ENCODE measurements at places on chromosomes 11 and 22.

DNA sequence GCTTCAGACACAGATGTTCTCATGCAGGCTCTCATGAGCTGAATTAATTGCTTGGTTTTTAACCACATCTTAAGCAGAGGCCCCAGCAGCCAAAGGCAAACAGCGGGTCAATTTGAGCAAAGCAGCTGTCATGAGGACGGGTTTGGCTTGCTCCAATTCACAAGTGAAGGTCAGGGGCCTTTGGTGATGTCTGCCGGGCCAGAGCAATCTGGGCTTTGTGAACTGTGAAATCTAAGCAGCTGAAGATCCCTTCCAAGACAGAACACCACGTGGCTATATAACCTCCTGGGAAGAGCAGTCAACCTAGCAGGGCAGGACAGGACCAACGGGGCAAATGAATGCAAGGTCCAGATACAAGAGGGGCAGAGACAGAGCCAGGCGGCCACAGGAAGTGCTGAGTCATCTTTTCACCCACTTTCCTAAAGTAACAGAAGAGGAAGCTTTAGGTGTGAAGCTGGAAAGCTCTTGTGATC lies 187.3 kb upstream of the B3GAT1 start:
- DNase-seq, result no peak

DNA sequence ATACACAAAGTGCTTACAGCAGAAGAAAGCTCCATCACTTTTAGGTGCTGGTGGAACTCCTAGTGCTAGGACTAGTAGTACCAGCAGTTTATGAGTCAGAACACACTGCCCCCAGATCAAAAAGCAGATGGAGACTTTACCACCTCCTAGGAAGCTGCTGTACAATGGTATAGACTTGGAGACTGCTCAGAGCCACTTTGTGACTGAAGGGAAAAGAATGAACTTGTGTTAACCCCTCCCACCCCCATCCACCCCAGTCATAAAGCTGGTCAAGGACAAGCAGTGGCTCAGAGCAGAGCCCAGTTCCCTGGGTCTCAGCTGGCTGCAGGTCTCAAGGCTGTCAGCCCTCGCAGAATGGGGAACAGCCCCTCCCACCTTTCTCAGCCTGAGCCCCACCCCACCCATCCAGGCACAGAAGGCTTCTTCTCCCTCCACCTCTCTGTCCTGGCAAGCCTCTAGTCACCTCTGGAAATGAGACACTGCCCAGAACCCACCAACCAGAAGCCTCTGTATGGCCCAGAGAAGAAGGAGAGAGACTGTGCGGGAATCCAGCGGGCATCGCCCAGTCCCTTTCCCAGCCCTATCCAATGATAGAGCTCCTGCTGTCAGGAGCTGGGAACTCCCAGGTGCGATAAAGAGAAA lies 23.8 kb downstream of the PACSIN2 start:
- no peak for DNase-seq

DNA sequence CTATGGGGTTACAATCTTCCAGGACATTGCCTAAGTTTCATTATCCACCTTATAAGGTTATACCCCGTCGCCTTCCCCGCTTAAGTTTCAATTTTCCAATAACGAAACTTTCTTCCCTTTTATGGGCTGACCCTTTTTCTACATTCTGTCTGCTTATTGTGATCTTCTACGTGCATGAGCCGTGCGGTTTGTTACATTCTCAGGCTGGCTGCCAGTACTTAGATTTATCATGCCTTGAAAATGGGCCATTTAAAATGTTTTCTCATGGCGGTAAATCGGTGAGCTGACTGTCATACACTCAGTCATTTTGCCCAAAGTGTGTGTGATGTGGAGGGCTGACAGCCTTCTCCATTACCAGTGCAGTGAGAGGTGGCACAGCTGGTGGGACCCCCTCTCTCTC lies 23.3 kb downstream of the DGCR6L start:
- no peak for DNase-seq

DNA sequence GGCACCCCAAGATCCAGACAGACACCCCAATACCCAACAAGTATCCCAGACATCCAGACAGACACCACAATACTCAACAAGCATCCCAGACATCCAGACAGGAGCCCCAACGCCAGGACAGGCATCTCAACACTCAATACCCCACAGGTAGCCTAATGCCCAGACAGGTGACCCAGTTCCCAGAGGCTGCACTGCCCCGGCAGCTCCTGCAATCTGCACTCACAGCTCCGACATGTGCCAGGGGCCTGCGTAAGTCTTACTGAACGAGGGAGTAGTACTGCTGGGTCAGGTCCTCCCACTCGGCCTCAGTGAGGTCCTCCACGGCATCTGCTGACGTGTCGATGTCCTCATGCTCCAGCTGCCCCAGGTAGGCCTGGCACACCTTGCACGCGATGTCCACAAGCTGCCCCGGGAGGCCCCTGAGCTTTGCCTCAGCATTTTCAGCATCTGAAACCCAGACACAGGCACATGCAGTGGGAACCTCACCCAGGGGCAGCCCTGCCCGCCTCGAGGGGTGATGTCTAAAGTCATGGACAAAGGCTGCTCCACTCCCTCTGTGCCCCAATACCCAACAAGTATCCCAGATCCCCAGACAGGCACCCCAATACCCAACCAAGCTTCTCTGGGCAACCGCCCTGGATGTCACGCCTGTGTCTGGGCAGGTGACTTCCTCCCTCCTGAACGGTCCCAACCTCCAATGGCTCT lies 16.6 kb downstream of the TTLL8 start:
- no peak for DNase-seq

DNA sequence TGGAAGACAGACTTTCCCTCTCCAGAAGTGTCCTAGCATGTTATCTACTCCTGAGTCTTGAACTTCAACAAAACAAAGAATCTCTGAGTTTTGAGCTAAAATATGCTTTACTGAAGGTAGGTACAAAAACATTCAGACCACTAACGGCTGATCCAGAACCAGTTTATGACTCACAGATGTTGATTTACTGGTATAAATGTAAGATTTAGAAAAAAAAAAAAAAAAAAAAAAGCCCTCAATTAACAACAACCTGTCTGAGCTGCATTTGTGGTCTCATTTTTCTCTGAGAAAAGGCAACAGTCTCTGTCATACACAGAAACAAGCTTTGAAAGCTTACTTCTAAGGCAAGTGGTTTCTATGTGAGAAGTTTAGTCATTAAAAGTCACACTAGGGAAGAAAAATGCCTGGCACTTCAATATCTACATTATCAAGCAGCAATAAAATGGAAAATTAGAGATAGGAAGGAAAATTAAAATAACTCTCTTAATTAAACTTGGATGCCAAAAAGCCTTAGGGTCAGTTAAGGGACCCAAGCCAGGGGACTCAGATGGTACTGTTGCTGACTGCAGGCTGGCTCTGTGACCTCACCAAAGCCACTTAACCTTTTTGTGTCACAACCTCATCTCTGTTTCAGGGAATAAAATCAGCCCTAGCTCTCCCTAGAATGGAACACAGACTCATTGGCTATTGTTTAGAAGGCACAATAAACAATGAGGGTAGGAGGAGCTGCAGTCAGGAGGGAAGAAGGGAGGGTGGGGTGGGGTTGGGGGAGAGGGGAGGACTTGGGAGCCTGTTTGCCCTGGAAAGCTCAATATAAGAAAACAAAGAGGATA lies 61.7 kb downstream of the ETS1 start:
- DNase-seq, result no peak

DNA sequence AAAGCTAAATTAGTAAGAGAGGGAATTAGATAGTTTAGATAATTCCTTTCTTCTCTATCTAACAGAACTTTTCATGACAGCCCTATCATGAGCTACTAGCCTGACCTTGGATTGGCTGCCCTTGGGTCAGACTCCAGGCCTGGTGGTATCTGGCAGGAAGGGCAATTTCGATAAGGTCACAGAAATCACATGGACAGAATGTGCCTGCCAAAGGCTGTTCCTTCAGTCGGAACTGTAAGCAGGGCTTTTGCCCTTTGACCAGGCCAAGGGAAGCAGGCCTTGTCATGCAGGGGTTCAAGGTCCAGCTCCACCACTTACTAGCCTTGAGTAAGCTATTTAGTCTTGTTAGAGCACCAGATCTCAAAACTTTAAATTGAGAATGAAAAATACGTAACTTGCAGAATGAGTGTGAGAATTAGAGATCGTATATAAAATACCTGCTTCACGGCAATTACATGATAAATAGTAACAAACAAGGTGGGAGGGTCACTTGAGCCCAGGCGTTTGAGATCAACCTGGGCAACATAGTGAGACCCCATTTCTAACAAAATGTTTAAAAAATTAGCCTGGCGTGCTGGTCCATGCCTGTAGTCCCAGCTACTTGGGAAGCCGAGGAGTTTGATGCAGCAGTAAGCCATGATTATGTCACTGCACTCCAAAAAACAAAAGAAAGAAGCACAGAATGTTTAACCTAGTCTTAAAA lies 60.8 kb upstream of the SC5D start:
- no peak for DNase-seq

GRCh38 chr11:19924311-19924710 lies 211.7 kb downstream of the NAV2 start:
- no peak for DNase-seq

DNA sequence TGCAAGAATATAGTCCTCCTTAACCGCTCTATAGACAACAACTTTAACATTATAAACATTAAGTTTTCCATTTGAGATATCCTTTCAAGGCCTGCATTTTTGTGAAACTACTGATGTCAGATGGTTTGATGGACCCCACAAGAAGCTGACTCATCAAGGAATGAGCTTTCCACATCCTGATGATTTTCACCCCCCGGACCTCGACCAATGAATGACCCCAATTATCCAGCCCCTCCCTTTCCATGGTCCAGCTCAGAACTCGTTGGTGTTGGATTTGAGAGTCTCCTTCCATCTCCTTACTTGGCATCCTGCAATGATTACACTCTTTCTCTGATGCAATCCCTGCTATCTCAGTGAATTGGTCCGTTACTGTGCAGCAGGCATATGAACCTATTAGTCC lies 31.8 kb upstream of the GUCY1A2 start:
- no peak for DNase-seq

DNA sequence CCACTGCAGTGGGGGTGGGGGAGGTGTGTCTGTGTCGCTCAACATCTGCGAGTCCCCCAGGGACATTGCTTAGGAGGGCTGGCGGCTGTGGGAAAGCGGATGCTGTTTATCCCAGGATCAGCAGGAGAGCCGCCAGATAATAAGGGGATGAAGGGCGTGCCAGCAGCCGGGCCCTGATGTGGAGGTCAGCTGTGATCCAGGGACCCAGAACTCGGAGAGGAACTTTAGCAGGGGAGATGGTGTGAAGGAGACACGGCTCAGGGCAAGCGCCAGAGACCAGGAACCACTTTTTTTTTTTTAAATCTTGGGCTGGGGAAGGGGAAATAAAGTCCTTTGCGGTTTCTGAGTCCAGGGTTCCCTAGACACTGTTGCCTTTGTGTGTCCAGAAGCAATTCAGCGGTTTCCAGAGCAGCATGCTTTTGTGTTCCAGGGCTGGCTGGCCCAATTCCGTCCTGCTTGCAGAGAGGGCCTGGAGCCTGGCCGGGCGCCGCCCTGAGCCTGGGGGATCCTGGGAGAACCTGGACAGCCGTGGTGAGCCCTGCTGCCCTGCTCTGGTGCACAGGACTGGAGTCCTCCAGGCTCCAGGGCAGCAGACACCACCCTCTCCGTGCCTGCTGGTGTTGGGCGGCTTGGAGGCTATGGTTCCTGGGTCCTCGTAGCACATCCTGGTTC lies at the start of gene GRAMD4:
Gene GRAMD4, plus strand, starts transcription at position 557 of the 672 bp plus-strand sequence. CDS start 6,414 bp downstream, outside the sequence.
- DNase-seq, result no peak

DNA sequence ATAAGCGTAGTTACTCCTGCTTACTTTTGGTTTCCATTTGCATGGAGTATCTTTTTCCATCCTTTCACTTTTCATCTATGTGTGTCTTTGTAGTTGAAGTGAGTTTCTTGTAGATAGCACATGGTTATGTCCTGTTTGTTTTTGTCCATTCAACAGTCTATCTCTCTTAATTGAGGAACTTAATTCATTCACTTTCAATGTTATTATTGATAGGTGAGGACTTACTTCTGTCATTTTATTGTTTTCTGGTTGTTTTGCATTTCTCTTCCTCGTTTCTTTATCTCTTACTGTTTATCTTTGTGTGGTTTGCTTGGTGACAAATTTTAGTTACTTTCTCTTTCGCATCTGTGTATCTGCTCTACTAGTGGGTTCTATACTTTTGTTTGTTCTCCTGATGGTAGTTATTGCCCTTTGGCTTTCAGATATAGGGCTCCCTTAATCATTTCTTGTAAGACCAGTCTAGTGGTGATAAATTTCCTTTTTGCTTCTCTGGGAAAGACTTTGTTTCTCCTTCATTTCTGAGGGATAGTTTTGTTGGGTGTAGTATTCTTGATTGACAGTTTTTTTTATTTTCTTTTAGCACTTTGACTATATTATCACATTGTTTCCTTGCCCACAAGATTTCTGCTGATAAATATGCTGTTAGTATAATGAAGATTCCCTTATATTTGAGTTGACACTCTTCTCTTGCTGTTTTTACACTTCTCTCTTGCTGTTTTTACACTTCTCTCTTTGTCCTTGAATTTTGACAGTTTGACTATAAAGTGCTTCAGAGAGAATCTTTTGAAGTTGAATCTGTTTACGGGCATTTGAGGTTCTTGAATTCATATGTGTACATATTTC lies 9.0 kb upstream of the RAG1 start:
- no peak for DNase-seq

GRCh38 chr11:96017856-96018255 lies 93.9 kb upstream of the MTMR2 start:
- no peak for DNase-seq

DNA sequence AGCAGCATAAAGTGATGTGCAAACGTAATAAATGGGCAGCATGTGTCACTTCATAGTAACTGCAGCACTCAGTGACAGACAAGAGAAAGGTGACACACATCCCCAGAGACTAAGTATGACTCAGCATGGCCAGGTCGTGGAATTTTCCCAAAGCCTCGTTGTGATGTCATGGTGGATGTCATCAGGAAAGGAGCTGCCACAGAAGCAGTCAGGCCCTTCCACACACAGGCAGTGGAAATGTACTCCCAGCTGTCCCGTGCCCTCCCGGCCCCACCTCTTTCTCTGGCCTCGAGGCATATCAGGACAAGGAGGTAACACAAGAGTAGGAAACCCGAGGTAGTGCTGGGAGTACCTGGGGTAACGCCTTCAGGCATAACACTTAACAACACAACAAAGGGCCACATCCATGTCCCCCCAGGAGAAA lies 8.1 kb downstream of the PC start:
- peak; percentile 35 for DNase-seq

DNA sequence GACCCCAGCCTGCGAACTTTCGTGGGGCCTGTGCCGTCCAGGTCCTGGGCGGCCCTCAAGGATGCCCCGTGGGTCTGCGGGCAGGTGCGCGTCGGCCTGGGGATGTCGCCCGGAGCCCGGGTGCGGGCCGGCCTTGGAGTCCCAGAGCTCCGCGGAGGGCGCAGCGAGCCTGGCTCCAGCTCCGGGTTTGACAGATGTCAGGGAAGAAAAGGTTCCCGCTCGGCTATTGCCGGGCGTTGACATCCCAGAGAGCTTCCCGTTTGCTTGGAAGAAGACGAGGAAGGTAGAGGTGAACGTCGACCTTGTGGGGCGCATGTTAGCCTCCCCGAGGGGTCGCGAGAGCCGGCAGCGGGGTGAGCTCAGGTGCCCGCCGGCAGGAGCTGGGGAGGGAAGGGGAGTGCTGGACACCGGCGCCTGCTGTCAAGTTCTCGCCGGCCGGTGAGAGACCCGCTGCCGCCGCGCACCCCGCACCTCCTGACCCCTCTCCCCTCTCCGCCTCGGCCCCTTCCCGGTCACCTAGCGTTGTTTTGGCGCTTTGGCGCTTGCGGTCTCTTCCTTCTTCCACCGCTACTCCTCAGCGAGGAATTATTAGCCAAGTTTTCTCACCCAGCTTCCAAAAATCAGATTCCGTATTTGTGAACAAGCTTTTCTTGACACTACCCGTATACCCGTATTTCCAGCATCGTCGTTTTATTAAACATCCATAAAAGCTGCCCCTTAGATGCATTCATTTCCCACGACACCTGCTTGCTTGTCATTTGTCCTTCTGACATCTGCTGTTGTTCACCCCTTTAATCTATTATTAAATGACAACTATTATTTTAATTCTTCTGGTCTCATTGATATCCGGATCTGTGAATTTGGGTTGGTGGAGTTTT lies 1.3 kb downstream of the BMAL1 start:
- DNase-seq, result no peak
